ENCODE measurements at places on chromosomes 5 and 9.

DNA sequence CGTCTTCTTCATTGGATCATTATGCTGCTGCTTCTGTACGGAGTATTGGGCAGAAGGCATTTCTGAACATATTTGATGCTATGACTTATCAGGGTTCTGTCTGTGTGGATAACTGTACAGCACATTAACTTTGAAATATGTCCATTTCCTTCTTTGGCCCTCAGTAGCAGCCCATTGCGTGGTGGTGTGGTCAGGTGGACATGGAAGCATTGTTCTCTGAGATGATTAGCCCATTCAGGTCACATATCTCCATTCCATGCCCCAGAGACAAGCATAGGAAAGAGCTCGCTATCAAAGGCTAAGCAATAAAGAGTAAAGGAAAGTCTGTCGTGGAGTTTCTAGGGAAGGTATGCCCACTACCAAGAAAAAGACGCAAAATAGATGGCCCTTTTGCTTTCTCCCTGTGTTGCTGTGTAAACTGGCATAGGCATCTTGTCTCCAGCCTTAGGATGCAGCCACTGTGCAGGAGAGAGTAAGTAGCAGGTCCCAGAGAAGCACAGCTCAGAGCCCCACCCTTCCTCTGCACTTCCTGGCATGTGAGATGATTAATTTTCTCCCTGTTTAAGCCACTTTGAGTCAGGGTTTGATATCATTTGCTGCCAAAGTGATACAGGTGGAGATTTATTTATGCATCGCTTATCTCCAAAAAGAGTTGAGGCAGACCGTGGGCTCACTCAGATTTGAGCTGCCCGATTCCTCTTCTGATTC is 221.9 kb downstream of the PDZD2 start:
- DNase-seq = no peak

DNA sequence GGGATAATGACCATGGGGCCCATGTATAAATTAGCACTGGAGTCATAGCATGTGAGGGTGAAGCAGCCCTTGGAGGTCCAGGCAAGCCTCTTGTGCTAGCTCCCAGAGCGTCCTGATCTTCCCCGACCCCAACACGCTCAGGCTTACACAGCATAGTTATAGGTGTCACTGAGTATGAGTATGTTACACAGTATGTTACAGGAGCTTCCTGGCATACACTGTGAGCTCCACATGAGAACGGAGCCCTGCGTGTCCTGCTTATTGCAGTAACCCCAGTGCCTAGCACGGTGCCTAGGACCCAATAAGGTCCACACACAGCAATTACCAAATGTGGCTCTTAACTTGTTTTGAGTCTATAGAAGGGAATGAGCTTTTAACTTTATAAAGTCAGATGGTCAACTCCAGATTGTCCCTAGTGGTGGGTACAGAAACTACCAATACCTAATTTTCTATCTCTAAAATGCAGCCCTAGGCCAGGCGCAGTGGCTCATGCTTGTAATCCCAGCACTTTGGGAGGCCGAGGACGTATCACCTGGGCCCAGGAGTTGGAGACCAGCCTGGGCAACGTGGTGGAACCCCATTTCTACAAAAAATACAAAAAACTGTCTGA is 64.1 kb downstream of the PLAC8L1 start:
- no peak for DNase-seq

DNA sequence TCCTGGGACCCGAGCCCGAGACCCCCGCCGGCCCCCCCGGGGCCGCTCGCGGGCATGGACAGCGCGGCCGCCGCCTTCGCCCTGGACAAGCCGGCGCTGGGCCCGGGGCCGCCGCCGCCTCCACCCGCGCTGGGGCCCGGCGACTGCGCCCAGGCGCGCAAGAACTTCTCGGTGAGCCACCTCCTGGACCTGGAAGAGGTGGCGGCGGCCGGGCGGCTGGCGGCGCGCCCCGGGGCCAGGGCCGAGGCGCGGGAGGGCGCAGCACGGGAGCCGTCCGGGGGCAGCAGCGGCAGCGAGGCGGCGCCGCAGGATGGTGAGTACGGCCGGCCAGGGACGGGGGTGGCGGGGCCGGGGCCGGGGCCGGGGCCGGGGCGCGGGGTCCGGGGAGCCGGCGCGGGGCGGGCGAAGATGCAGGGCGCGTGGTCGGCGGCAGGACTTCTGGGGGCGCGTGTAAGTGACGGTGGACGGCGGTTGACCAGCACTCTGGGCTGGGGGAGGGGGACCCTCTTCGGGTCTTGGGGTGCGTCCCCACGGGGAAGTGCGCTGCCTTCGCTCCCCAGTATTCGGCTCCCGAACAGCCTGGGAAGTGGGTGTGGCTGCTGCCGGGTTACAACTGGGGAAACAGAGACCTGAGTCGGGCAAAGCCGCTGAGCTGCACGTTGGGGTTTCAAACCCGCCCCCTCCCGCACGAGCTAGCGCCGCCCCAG is 520 bp downstream of the PRRX2 start:
- no peak for DNase-seq

- DNase-seq = peak; percentile 37
Measured at GRCh38 chr5:66498791-66499207, 97.4 kb upstream of the MAST4 start.

- no peak for DNase-seq
Measured at GRCh38 chr5:34501840-34502239, 154.3 kb upstream of the RAI14 start.

DNA sequence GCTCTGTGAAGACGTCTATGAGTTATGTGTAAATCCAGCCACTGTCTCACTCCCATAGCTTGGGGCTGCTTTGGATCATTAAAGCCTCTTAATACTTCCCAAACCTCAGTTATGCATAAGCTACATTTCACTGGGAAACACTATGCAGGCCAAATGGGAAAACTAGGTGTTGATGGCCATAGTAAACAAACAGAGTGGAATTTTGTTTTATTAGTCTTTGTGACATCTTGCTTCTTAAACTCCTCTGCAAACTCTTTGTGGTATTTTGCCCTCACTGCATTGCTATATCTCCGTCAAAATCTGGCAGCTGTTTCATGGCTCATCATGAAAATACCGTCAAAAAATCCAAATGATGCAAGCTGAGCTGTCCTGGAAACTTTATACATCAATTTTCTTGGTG is 167.2 kb upstream of the HMHB1 start:
- no peak for DNase-seq

DNA sequence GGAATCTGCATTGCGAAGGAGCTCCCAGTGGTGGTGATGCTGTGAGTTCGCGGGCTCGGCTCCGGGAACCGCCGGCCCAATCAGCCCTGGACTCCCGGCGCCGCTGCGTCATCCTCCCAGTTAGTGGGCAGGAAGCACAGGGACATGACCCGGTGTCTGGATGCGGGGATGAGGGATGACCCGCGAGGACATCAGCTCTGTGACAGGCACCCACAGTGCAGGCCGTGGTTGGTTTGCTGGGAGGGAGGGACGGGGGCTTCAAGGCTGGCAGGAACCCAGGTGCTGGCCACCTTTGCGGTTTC is 996 bp downstream of the NXNL2 start:
- no peak for DNase-seq

DNA sequence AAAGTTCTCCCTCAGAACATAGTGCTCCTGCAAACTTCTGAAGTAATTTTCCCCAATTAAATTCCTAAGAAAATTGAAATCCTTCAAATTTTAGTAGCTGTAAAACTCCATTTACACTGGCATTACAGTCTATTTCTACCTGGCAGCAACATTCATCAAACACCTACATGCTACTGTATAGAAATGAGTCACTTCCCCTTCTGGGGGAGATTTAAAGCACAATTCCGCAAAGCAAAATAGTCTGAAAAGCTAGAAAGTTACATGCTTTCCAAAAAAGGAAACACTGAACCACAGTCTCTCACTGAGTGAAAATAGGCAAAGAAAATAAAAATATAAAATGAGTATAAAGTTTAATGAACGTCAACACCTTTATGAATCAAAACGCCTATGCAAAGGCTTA is 43.3 kb downstream of the MCTP1 start:
- DNase-seq = no peak

DNA sequence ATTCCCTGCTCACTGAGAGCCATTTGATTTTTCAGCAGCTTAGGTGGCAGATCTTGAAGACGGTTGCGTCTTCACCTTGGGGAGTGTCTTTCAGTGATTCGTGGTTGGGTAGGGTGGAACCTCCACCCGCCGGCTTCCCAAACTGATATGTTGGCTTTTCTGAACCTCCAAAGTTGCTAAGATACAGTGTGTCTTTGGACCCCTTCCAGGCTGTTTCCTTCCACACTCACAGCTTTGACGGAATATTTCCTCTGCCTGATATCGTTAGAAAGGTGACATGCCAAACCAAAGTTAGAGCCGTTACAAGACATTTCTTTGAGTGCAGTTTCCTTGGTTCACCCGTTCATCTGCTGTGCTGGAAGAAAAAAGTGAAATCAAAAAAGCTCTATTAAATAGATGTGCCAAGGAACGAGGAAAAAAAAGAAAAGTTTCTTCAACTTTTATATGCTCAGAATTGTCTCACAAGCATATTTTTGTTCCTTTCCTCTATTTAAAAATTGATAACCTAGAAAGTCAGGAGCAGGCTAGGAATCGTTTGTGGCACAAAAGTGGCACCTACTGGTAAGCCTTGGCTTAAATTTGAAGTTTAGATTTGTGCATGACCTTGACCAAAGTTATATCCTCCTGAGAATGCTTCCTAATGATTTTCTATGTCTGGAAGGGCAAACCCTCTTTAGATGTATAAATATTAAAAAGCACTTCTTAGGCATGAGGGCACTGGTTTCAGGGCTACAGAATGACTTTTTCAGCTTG is 270.7 kb upstream of the WWC1 start:
- DNase-seq = no peak
